ENCODE measurements at places on chromosomes 7 and 10.

DNA sequence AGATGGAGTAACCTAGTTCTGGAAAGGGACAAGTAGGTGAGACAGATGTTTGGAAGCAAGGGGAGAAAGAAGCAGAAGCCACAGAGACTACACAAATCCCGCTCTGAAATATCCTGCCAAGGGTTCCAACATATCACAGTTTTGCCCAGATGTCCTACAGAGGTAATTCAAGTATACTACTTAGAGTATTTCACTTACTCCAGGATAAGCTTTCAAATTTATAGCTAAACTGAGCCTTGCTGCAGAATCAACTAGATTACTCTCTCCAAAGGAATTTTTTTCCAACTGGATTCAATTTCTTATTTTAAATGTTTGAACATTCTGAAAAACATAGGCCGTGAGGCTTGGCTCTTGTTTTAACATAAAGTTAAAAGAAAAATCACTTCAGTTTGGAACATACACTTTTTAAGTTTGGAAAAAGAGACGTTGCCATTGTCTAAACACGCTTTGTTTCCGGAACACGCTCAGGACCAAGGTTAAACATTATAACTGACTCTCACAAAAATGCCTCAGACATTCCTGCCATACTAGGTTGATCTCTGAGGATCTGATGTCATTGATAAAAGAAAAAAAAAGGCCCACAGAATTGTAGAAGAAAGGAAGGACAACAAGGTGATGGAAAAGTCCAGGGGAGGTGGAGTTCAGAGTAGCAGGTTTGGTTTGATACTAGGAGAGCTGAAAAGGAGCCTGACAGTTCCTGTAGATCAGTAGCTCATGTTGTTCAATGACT is 74.8 kb downstream of the FAM185A start:
- DNase-seq = no peak

DNA sequence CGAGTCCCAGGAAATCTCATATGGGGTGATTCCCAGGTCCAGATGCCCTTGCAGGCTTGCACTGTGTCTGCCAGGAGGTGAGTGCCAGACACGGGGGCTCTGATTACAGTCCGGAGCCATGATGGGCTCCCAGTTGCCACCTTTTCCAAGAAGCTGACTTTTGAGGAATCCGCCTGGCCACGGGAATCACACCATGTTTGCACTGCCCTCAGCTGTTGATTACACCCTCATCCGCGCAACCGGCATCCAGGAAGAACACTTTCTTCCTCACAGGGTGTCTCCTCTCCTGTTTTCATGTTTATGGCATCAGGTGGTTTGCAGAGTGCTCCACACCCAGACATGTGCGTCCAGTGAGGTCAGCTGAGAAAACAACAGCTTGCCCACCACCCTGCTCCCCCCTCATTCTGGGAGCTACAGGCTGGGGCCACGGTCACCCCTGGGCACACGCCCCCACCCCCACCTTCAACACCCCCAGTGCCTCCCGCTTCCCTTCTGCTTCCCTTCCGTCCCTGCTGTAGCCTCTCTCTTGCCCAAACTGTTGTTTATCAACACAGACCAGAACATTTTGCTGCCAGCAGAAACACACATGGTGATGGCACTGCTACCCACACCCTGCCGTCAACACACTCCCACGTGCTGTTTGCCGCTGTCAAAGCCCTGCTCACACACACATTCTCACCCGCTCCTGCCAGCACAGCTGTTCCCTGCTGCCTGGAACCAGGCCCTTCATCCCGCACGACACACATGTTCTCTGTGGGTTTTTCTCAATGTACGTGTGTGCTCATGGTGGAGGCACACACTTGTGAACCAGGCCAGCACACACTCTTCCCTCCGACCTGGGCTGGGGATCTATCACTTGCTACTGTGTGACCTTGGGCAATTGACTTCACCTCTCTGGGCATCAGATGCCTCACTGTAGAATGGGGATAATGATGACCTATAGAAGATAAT is 35.8 kb downstream of the DDIT4 start:
- no peak for DNase-seq

DNA sequence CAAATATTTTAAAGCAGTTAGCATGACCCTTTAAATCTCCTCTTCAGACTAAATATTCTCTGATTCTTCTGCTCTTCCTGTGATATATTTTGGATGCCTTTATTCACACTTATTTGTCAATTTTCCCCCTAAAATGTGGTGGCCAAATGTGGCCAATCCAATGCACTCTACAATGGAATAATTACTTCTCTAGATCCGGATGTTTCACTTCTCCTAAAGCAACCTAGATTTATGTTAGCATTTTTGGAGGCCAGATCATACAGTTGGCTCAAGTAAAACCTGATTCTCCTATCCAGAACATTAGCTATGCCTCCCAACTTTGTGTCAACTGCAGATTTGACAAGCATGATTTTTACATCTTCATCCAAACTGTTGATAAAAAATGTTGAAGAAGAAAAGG is 153.7 kb downstream of the CREB5 start:
- no peak for DNase-seq

DNA sequence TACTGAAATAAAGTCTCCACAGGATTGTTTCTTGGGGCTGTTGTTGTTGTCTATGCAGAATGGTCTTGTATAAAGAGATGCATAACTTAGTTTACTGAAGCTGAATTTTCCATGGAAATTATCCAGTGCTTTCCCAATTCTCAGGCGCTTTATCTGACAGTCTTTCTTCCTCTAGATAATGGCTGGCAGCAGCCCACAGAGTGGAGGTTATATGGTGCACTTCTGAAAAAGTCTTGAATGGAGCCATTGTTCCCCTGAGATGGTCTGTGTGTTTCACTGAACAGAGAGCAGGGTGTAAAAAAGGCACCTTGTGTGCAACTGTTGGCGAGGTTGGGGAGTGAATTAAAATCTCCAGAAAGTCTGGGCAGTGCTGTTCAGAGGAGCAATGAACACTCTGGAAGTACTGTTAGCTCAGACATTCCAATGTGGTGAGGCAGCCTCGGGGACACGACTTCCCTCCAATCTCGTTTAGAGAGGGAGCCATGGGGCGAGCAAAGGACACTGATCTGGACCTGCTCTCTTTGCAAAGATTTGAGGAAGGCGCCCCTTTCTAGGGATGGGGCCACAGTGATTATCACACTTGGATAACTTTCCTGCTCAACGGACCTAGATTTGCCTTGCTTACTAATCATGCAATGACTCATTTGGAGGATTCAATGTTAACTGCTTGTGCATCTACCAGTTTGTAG is 2.0 kb upstream of the PLCE1 start:
- peak; percentile 91 for DNase-seq

DNA sequence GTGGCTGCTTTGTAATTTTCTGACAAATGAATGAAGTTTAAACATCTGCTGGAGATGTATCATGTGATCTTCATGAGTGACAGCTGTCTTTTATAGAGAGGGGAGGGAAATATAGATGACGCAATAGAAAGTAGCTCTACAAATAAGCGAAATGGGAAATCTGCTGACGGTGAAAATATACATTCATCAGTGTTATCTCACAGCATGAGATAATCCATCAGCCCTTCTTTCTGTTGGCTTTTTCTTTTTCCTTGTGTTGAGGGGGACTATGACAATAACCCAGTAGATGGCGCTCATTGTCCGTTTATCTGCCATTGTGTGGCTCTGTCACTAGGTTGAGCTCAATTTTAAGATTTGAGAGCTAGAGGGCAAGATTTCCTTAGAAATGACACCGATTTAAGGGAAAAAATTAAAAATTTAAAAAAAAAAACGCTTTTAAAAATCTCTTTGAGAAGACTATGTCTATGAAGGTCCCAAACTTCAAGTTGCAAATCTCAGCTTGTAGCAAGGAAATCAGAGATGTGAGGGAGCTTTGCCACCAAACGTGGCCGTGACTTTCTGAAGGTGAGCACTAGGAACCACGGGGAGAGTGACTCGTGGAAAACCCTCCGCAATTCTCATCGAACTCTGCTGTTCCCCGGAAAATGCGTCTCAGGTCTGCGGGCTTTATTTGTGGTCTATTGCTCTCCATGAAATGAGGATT is 114.6 kb upstream of the SFMBT2 start:
- DNase-seq = peak; percentile 60

- no peak for DNase-seq
These were observed 29.2 kb upstream of the NAMPT start for GRCh38 chr7:106313966-106314365.

GRCh38 chr10:70615784-70616522 is 13.4 kb upstream of the PRF1 start:
- no peak for DNase-seq

DNA sequence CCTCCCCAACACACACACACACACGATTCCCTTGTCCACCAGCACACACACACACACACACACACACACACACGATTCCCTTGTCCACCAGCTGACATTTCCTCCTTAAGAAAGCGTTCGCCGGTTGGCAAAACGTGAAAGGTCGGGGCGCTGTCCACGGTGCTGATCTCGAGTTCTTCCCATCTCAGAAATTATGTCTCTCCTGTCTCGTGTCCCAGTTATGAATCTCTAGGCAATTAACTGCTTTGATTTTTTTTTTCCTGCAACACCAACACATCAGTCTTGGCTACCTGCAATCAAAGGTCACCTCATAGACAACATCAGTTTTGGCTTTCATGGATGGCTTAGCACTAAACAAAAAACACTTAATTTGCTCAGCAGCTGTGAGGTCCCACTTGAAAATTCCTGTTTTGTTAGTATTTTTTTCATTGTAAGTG is 1.9 kb downstream of the INA start:
- peak; percentile 28 for DNase-seq

DNA sequence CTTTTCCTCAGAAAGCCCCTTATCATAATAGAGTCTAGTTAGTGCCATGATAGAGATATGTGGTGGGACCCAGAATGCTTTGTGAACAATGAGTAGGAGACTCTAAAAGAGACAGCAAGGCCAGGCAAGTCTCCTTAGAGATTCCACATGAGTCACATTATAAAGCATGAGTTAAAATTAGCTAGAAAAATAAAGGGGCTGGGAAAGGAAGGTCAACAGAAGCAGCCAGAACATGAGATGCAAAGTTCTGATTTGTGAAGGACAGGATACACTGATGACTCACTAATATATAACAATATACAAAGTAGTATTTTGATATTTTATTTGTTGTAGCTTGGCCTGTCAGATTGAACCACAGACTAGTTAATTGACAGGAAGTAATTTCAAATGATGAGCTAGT is 25.3 kb upstream of the SNX13 start:
- DNase-seq = peak; percentile 57

GRCh38 chr7:144133307-144133706 is 10.3 kb downstream of the OR2A14 start:
- no peak for DNase-seq

- no peak for DNase-seq
These were observed 63.9 kb upstream of the DNAAF5 start for GRCh38 chr7:662576-662975.

DNA sequence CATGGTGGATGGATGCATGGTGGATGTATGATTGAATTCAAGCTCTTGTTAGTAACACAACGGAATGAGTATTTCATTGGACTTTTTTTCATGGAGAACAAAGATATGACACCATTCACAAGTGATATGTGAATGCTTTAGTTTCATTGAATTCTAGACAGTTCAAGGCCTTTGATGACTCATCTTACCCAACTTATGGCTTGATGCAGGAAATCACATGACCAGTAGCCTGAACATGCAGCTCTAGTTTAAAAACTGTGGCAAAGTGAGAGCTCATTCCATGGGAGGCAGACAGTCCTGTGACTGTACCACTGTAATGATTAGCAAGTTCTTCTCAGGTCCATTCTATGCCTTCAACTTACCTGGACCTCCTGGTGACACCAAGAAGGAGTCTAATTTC is 1239.3 kb downstream of the TYW1 start:
- DNase-seq = no peak

DNA sequence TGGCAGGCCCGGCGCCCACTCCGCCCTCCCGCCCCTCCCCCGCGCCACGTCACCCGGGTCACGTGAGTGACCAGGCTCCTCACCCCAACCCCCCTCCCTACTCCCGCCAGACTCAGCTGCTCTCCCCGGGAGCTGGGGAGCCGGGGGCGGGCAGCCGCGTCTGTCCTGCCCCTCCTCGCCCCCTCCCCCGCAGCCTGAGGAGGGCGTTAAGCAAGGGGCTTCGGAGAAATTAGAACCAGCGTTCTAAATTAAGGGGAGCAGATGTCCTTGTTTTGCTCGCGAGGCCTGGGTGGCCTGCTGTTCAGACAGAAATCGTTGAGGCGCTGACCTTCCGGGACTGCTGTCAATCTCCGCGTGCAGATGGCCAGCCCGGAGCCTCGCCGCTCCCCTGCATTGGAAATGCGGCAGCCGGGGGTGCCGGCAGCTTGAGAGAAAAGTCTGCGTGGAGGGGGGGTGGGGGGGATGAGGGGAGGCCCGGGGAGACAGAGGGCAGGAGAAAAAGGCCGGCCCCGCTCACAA is 102.2 kb upstream of the ZNF438 start:
- peak; percentile 78 for DNase-seq

GRCh38 chr7:121271098-121271497 is 57.7 kb upstream of the WNT16 start:
- DNase-seq = no peak

DNA sequence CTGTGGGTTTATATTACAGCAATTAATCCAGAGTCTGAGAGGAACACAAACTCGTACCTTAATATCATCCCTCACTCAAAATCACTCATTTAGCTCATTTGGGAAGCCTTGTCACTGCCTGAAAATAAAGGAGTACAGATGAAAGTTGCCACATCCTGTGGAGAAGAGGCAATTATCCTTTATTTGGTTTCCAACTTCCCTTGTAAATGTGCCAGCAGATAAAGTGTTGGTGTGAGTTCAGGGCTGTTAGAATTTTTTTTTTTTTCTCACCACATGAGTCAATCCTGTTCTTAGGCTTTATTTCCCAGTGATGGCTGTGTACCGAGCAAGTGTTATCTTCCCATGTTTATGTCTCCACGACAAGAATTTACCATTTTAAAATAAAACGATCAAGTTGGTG is 99.0 kb upstream of the SMIM30 start:
- DNase-seq = peak; percentile 19

- no peak for DNase-seq
These were observed 117.5 kb upstream of the AGK start for GRCh38 chr7:141433698-141434097.

DNA sequence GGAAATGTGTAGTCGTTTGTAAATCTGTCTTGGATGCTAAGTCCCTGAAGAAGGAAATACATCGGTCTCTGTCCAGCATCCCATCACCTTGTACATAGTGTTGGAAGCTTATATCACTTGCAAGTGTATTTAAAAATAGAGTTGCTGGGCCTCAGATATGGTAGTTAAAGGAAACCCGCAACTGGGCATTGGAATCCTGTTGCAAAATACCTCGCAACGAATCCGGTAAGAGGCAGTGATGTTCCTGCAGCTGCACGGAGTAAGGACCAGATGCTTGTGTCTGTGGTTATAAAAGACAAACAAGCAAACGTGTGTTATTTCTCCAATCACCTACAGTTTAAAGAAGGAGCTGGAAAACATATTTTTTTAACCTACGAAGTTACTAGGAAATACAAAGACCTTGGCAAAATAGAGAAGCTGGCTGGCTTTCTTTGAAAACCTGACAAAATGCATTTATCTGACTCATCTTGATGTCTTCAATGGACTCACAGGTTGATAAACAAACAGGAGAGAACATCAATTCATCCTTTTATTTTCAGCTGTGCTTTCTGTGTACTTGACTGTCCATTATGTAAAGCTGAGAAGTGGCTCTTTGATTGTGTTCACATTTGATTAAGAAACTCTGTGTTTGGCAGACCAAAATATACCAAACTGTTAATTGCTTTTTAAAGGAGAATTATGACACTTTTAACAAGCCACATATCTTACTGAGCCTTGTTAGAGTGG is 326.4 kb downstream of the SFMBT2 start:
- DNase-seq = no peak

GRCh38 chr7:104012835-104013234 is 23.4 kb upstream of the RELN start:
- no peak for DNase-seq

- DNase-seq = peak; percentile 47
These were observed 5.2 kb downstream of the PHYHIPL start for GRCh38 chr10:59181668-59182067.

GRCh38 chr10:118977835-118978234 is 51.7 kb upstream of the NANOS1 start:
- DNase-seq = no peak

All from EL (cell line).